Activated effector memory CD4-positive, alpha-beta T cell treated with Interleukin-2 at 50 U/mL for 16 hours (primary cell): ENCODE measurements at places on chromosomes 6 and 20.

DNA sequence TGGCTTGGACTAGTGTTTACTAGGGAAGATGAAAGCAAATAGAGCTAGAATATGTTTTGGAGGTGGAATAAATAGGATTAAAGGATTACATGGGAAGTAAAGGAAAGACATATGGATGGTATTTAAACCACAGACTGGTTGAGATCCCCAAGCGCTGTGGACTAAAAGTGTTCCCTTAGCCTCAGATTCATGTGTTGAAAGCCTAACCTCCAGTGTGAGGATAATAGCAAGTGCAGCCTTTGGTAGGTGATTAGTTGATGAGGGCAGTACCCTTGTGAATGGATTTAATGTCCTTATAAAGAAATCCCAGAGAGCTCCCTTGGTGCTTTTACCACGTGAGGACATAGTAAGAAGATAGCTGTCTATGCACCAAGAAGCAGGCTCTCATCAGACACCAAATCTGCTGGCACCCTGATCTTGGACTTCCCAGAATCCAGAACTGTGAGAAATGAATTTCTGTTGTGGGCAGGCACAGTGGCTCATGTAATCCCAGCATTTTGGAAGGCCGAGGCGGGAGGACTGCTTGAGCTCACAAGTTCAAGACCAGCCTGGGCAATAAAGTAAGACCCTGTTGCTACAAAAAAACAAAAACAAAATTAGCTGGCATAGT is 57.3 kb upstream of the MCM9 start:
- DNase-seq: no peak

DNA sequence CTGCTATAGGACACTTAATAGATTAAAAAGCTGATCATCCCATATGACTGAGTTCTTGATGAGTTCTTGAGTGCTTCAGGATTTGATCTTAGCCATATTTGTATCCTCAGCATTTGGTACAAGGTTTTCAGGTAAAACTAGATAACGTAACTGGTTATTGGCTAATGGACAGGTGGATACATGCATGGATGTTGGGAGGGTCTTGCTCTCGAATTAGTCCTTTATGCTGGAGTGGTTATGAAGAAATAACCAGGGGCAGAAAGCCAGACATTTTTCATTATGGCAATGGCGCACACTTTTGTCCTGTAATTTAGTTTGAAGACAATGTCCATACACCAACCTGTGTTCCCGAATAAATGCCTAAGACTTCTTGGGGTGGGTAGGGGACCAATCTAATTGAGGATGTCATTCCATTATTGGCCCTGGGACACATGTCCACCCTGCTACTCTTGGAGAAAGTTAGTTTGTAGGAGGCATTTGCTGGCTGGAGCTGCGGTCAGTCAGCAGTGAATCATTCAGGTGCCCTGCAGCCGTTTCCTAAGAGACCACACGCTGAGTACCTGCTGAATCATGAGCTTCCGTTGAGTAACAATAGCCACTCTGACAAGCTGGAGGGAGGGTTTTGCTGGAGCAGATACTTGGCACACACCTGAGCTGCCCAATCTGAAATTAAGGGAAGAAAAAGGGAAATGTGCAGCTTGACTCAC is 194.4 kb downstream of the FOXA2 start:
- DNase-seq: no peak

DNA sequence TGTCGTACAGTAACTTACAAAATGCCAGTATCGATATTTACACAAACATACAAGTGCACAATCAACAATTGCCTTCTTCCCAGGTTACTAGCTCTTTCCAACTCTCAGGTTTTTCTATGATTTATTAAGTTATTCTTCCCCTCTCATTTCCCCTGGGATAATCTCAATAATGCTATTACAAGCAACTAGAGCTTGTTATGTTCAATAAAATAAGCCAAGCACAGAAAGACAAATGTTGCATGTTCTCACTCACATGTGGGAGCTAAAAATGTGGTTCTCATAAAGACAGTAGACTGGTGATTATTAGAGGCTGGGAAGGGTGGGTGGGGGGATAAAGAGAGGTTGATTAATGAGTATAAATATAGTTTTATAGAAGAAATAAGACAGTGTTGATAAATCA is 577.1 kb downstream of the HACE1 start:
- DNase-seq: no peak

DNA sequence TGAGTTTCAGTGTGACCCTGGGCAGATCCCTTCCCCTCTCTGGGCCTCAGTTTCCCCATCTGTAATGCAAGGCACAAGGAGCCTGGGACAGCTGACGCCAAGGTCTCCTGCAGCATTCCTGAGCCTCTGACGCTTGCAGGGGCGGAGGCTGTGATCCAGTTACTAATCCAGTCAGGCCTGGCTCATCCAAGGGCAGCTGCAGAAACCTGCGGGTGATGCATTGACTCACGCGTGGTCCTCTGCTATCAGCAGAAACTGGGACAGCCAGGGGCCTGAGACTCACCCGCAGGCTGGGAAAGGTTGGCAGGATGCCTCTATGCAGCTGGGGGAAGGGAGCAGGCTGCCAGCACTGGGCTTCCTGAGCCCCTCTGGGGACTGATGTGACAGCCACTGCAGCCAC is 65.0 kb upstream of the SIRPA start:
- no peak for DNase-seq

DNA sequence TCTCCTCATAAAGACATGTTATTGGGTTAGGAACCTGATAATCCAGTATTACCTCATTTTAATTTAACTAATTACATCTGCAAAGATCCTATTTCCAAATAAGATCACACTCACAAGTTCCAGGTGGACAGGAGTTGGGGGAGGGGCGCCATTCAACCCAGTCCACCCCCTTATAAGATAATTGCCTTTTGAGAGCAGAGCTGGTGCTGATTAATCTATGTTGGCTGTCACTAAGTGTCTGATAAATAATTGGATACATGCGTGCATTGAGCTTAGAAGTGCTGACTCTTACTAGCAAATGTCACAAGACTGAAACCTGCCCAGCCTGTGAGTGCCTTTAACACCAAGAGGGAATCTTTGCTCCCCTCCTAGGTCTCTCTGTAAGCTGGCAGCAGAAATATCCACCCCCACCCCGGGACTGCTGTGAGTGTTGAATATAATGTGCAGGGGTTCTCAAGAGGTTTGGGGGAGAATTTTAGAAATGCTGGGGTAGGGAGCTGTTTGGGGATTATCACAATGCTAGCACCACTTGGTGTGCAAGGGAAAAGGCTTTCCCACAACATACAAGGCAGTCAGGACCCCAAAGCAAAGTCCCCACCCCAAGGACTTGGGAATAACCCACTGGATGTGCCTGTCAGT is 87.5 kb downstream of the ANKRD60 start:
- no peak for DNase-seq

DNA sequence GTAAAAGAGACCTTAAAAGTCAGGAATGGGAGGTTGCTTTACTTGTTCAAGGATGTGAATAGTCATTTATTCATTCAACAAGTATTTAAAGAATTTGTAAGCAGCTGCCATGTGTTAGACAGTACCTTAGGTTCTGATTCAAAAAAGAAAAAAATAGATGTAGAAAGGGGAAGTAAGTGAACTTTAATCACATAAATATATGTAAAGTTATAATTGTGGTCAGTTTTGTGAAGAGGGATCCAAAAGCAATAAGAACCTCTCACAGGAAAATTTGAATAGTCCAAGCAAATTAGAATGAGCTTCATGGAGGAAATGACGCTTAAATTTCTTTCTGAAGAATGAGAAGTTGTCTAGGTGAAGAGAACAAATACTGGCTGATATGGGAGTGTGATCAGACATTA is 596.1 kb upstream of the CITED2 start:
- no peak for DNase-seq

GRCh38 chr6:134195164-134195906 is 122.6 kb downstream of the SGK1 start:
- DNase-seq: no peak

DNA sequence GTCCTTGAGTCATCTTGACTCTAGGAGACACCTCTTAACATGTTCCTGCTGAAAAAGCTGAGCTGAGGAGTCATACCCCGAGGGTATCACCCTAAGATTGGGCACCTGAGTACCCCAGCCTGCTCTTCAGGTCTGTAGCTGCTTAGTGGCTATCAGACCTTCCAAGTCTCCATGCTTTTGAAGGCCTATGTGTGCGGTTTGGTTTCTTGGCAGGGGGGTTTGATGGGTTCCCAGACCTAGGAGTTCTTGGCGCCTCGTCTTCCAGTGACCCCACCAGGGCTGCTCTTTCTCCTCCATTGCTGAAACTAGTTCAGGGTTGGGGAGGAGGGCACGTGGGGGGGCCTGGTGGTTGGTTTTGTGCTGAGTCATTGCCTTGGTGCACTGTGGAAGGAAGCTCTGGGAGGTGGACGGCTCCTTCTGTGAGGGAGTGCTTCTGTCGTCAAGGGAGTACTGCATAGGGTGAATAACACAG is 20.1 kb downstream of the IGF2R start:
- DNase-seq: no peak

- no peak for DNase-seq
These were observed 56.2 kb upstream of the MANEA start for GRCh38 chr6:95521181-95521580.

DNA sequence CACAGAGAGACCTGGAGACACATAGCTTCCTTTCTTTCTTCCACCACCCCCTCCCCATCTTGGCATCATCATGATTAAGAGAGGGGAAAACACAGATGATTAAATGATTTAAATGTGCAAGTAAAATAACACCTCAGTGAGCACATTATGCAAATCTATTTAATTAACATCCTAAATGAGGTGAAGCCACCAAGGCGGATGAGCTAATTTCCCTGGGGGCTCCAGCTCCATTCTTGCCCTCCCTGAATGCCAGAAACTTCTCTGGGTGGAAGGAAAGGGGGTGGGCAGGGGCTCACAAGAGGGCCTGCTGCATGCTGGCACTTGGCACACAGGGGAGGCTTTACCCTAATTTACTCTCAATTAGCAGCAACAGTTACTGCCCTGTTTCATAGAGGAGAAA is 32.5 kb upstream of the TGM2 start:
- DNase-seq: no peak

DNA sequence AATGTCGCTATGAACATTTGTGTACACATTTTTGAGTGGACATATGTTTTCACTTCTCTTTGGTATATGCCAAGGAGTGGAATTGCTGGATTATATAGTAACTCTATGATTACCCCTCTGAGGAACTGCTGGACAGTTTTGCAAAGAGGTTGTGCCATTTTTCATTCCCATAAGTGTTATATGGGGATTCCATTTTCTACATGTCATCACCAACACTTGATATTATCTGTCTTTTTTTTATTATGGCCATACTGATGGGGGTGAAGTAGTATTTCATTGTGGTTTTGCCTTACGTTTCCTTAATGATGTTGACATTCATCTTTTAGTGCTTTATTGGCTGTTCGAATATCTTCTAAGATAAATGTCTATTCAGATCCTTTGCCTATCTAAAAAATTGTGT is 171.8 kb upstream of the LAMA2 start:
- DNase-seq: no peak

DNA sequence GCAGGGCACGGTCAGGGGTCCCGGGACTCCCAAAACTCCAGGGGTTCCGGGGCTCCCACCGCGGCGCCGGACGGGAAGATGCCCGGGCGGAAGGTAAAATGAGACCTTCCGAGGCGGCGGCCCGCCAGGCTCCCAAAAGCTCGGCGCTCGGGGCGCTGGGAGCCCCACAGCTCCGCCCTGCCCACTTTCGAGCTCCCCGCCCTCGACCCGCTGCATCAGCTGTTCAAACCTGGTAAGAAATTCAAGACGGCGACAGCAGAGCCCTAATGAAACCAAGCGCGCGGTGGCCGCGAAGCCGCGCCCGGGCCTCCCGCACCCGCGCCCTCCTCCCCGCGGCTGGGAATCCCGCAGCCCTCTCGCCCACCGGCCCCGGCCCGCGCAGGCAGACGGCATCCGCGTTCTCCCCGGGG is 369 bp downstream of the SLC4A11 start:
- DNase-seq: peak; percentile 28
